ENCODE measurements at places on chromosomes 6 and 20.

GRCh38 chr6:17224056-17224455 lies 57.1 kb upstream of the RBM24 start:
- no peaks in the 10 kb centered on the region for H3K36me3 ChIP-seq
- H3K27me3 ChIP-seq, result no peaks in the 10 kb centered on the region
- no peak overlapping the region for H3K27ac ChIP-seq

DNA sequence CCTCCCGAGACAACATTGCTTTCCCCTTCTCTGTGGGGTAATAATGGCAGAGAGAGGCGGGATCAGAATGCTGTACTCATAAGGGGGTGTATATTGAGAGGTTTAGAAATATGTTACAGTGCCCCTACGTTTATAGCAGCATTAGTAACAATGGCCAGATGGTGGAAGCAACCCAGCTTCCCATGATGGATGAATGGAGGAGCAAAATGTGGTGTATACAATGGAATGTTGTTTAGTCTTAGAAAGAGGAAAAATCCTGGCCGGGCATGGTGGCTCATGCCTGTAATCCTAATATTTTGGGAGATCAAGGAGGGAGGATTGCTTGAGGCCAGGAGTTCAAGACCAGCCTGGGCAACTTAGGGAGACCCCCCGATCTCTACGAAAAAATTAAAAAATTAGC lies 12.9 kb downstream of the BANF2 start:
- no peaks in the 10 kb centered on the region for H3K36me3 ChIP-seq
- no peak overlapping the region for H3K27ac ChIP-seq
- no peak overlapping the region for H3K4me3 ChIP-seq
- no peaks in the 10 kb centered on the region for H3K4me1 ChIP-seq

- H3K4me1 ChIP-seq, result no peaks in the 10 kb centered on the region
- H3K4me3 ChIP-seq, result no peak overlapping the region
- H3K27me3 ChIP-seq, result no peaks in the 10 kb centered on the region
- DNase-seq, result no peak
Observed at GRCh38 chr6:32519910-32520258, 10.2 kb downstream of the HLA-DRB5 start.

DNA sequence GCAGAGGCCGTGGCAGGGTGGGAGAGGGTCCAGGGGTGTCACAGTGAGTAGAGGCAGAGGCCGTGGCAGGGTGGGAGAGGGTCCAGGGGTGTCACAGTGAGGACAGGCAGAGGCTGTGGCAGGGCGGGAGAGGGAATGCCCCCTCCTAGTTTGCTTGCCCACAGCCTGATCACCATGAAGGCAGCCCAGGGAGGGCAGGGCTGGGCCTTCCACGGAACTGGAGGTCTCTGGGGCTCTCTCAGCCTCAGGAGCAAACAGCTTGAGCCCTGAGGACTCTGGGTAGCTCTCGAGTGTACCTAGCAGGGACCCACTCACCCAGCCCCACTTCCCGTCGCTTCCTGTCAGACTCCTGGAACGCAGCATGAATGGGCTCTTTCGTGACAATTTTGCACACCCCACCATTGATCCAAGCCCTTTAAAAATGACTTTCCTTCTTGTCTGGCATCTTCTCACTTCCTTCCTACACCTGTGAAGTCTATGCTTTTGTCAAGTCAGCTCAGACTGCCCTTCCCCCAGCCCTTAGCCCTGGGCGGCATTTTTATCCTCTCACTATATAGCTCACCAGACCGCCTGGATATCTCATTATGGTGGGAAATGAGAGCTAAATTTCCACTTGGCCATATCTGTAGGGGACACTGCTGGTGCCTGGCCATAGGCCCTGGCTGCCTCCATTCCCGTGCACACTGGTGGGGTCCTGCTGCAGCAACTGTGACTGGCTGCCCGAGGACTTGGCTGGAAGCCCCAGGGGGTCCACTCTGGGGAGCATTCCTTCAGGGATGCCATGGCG lies 140.3 kb downstream of the CDC5L start:
- DNase-seq, result no peak
- no peak overlapping the region for H3K27ac ChIP-seq

- no peaks in the 10 kb centered on the region for H3K4me1 ChIP-seq
- no peak overlapping the region for H3K4me3 ChIP-seq
- H3K27ac ChIP-seq, result no peak overlapping the region
- DNase-seq, result no peak
- H3K27me3 ChIP-seq, result no peaks in the 10 kb centered on the region
- H3K36me3 ChIP-seq, result no peaks in the 10 kb centered on the region
Observed at GRCh38 chr6:92737983-92738382, 681.4 kb downstream of the EPHA7 start.

- H3K27ac ChIP-seq, result no peak overlapping the region
- no peaks in the 10 kb centered on the region for H3K4me1 ChIP-seq
- H3K36me3 ChIP-seq, result no peaks in the 10 kb centered on the region
Observed at GRCh38 chr6:143022587-143022986, 38.1 kb upstream of the AIG1 start.

DNA sequence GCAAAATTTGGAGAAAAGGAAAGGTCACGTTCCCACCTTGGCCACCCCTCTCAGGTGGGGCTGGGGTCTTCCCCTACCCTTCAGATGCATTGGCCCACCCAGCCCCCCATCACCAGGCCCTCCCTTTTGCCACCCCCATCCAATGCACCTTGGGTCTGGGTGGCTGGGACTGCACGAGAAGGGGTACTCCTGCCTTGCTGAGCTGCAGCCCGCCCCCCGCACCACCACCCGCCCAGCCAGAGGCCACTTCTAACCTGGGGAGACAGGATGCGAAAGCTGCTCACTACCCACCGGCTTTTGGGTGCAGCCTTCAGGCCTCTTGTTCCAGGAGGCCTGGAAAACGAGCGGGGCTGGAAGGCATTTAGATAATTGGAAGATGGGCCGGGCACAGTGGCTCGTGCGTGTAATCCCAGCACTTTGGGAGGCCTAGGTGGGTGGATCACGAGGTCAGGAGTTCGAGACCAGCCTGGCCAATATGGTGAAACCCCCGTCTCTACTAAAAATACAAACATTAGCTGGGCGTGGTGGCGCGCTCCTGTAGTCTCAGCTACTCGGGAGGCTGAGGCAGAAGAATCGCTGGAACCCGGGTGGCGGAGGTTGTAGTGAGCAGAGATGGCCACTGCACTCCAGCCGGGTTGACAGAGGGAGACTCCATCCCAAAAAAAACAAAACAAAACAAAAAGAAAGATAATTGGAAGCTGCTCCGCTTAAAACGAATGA lies 1.2 kb upstream of the CDC25B start:
- H3K4me3 ChIP-seq, result peak overlapping the region; percentile 88
- peak overlapping the region; percentile 95 for H3K27ac ChIP-seq
- no peaks in the 10 kb centered on the region for H3K27me3 ChIP-seq
- peaks cover 30% of the 10 kb centered on the region for H3K4me1 ChIP-seq
- DNase-seq, result no peak

GRCh38 chr20:13336308-13337089 lies 115.4 kb downstream of the ISM1 start:
- no peaks in the 10 kb centered on the region for H3K4me1 ChIP-seq
- DNase-seq, result no peak
- no peaks in the 10 kb centered on the region for H3K27me3 ChIP-seq
- no peak overlapping the region for H3K4me3 ChIP-seq
- H3K27ac ChIP-seq, result no peak overlapping the region

DNA sequence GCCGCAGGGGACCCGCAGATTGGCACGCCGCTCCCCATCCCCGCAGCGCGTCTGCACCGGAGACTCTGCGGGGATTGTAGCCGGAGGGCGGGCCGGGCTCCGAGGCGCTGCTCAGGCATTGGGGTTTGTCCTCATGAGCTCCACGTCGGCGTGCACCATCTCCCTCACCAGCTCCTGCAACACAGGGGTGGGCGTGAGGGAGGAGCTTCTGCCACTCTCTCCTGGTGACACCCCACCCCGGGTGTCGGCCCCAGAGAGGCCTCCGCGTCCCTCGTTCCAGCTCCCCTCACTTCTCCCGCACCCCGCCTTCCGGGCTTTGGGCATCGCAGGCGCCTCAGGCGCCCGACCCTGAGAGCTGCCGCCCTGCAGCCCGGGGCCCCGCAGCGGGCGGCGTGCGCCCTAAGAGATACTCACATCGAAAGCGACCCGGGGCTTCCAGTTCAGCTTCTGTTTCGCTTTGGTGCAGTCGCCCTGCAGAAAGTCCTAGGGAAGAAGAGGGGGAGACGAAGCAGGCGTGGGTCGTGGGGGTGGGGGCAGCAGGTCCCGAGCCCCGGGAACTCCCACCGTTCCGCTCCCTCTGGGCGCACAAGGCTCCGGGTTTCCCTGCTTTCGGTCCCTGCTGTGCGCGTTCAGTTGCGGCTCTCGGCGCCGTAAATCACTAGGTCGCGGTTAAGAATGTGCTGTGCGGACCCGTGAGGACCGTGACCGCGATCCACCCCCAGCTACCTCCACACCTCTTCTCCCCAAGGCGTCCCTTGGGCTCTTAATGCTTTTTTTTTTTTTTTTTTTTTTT lies 14.5 kb downstream of the FOXC1 start:
- H3K4me1 ChIP-seq, result peaks cover 12% of the 10 kb centered on the region
- no peaks in the 10 kb centered on the region for H3K36me3 ChIP-seq
- DNase-seq, result no peak
- no peak overlapping the region for H3K4me3 ChIP-seq
- H3K27ac ChIP-seq, result no peak overlapping the region
- peaks cover 7% of the 10 kb centered on the region for H3K27me3 ChIP-seq

GRCh38 chr6:111205502-111205901 lies 118.2 kb downstream of the SLC16A10 start:
- H3K36me3 ChIP-seq, result no peaks in the 10 kb centered on the region
- H3K4me3 ChIP-seq, result no peak overlapping the region
- no peak for DNase-seq
- H3K27ac ChIP-seq, result no peak overlapping the region
- no peaks in the 10 kb centered on the region for H3K27me3 ChIP-seq

DNA sequence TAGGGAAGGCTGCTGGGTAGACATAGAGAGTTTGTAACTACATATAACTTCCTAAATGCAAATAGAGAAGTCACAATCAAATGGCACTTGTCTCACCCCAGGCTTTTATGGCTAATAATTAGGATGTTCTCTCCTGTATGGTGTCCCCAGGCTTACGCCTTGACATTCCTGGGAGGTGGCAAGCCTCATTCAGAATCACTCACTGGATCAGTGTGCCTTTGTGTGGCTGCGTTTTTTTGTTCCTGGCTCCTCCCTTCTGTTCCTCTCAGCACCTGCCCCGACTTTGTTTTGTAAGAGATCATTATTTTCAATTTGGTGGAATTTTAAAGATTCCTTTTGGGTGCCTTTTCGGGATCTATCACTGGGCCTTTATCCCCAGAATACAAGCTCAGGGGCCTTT lies 5.7 kb downstream of the LAMP5 start:
- H3K36me3 ChIP-seq, result no peaks in the 10 kb centered on the region
- DNase-seq, result no peak
- no peaks in the 10 kb centered on the region for H3K4me1 ChIP-seq
- H3K27ac ChIP-seq, result no peak overlapping the region

- H3K27me3 ChIP-seq, result no peaks in the 10 kb centered on the region
- DNase-seq, result no peak
- no peak overlapping the region for H3K27ac ChIP-seq
- no peak overlapping the region for H3K4me3 ChIP-seq
- no peaks in the 10 kb centered on the region for H3K4me1 ChIP-seq
- no peaks in the 10 kb centered on the region for H3K36me3 ChIP-seq
Observed at GRCh38 chr6:1765160-1765903, 155.6 kb downstream of the FOXC1 start.

DNA sequence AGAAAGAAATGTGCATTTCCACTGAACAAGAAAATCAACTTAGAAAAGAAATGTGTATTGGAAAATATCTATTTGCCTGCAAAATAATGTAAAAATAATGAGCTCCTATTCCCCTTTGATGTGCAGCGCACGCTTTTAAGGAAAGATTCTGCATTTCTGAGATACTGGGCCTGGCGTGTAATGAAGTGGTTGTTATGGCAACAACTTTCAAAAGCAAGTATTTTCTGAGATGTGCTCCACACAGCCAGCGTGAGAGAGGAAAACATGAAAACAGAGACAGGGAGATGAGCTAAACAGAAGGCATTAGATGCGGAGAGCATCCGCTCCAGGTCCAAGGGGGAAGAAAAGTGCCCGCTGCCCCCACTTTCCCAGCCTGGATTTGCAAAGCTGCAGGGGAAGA lies 39.1 kb upstream of the GTSF1L start:
- no peaks in the 10 kb centered on the region for H3K27me3 ChIP-seq
- H3K4me3 ChIP-seq, result no peak overlapping the region
- H3K27ac ChIP-seq, result no peak overlapping the region
- no peaks in the 10 kb centered on the region for H3K4me1 ChIP-seq
- no peak for DNase-seq

- no peak overlapping the region for H3K4me3 ChIP-seq
- no peak for DNase-seq
- no peak overlapping the region for H3K27ac ChIP-seq
Observed at GRCh38 chr6:81800666-81801065, 48.2 kb upstream of the TENT5A start.

GRCh38 chr6:156062091-156062563 lies 606.5 kb upstream of the NOX3 start:
- no peaks in the 10 kb centered on the region for H3K36me3 ChIP-seq
- peaks cover 9% of the 10 kb centered on the region for H3K4me1 ChIP-seq
- no peak overlapping the region for H3K4me3 ChIP-seq
- no peaks in the 10 kb centered on the region for H3K27me3 ChIP-seq
- H3K27ac ChIP-seq, result no peak overlapping the region

- H3K36me3 ChIP-seq, result no peaks in the 10 kb centered on the region
- H3K27ac ChIP-seq, result no peak overlapping the region
- DNase-seq, result no peak
- H3K4me1 ChIP-seq, result no peaks in the 10 kb centered on the region
Observed at GRCh38 chr20:39206899-39207564, 244.9 kb downstream of the DHX35 start.

DNA sequence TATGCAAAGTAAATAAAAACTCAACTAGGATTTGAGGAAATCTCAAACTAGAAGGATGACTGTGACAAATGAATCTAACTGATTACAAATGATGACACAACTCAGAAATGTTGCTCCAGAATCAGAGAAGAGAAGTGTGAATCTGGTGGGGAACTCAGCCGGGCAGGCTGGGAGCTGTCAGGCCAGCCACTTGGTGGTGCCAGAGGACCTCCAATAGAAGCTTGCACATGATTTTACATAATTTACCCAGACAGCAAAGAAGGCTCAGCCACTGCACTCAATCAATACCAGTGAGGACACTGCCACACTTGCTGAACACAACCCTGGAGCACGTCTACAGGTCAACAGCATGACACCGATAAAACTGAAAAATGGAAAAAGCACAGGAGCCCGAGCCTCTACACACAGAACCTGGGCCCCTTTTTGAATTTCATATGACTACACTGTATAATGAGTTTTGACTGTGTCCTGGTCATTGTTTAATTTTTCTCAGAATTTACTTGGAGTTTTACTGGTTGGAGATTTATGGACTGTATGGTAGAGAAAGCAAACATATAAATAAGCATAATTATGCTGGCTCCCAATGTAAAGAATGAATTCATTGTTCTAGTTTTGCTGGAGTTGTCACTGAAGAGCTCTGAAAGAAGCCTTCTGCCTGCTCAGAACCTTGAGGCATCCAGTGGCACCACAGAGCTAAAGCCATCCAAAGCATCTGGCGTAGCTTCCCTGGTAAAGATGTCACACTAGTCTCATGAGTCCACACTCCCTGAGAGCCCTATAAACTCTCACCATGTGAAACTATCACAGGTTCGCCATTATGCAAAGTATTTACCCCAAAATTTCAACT lies 296.5 kb downstream of the THBS2 start:
- no peaks in the 10 kb centered on the region for H3K36me3 ChIP-seq
- H3K27ac ChIP-seq, result no peak overlapping the region
- H3K4me3 ChIP-seq, result no peak overlapping the region
- DNase-seq, result peak; percentile 44
- H3K27me3 ChIP-seq, result no peaks in the 10 kb centered on the region

- H3K27me3 ChIP-seq, result no peaks in the 10 kb centered on the region
- no peaks in the 10 kb centered on the region for H3K36me3 ChIP-seq
- H3K27ac ChIP-seq, result no peak overlapping the region
- H3K4me3 ChIP-seq, result no peak overlapping the region
Observed at GRCh38 chr6:22828179-22829062, 259.1 kb downstream of the HDGFL1 start.

All from naive thymus-derived CD4-positive, alpha-beta T cell (primary cell).